ENCODE measurements at places on chromosomes 6 and 20. TPM values are rescaled to one million over a fixed set of nuclear protein-coding genes. Genes with fewer than 3 reads are reported as not detected.

Gene ZFAND3
- total RNA-seq = 8.5 TPM

Gene KCNG1
- 0.28 TPM for total RNA-seq

Gene ANKRD66
- 0.05 TPM for total RNA-seq

GRCh38 chr20:33828967-33829560 is 17.9 kb downstream of the CHMP4B start:
- no peak for DNase-seq

GRCh38 chr20:11687546-11688292 is 230.0 kb upstream of the BTBD3 start:
- no peak for DNase-seq

DNA sequence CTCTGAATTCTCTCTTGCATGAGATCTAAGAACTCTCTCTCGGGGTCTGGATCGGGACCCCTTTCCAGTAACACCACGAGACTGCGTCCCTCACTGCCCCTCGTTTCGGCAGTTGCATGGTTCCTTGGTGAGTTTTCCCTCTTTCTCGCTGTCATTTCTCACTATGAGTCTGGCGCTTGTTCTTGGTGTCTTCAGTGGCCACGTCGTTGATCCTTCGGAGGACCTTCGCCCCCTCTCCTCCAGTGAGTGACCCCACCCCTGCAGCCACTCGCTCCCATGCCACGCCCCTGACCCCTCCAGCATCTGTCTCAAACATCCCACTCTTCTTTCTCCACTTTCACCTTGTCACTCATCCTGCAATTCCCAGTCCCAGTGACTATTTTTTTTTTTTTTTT is 23.0 kb downstream of the SYNJ2 start:
- DNase-seq = no peak

DNA sequence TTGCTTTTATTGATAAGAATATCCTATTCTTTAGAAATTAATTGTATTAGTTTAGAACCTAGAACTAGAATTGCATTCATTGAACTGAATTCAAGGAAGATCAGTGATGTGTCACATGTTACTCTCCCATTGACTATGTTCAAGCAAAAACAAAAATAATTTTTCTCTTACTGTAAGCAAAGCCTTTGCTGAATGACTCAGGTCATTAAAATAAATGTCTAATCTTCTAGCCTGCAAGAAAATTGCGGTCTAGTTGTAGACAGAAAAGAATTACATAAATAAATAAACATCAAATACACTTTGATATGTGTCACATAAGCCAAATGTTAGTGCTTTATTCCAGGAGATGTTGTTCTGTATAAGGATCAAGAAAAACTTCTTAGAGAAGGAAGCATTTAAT is 387.9 kb downstream of the ADGRB3 start:
- DNase-seq = no peak

DNA sequence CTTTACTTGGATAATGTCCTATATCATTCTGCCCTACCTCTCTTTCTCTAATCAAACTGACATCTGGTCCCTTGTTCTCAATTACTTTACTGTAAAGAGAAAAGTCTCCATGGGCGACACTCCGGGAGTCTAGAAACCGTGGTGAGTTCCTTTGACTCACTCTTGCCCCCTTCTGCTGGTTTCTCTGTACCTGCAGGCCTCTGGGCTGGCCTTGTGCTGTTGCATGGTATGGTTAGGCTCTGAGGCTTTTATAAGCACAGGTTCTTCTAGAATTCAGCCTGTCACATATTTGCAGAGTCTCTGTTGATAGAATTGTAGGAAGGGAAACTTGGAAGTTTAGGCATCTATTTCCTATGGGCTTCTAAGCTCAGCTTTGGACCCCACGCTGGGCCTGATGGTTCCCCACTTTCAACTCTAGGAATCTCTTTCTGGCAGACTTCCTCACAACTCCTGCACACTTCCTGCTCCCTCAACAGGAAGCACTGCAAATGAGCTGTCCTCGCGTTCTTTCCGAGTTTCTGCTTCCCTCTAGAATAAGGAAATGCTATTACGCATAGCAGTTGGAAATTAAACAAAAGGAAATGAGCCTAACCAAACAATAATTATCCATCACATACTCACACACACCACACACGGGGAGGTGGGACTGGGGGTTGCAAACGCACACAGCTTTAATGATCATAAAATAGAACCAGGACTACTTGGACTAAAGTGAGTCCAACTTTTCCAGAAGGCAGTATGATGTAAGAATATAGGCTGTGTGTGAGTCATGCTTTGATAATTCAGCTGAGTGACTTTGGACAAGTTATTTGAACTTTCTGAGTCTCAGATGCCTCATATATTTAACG is 683.3 kb downstream of the QKI start:
- no peak for DNase-seq

DNA sequence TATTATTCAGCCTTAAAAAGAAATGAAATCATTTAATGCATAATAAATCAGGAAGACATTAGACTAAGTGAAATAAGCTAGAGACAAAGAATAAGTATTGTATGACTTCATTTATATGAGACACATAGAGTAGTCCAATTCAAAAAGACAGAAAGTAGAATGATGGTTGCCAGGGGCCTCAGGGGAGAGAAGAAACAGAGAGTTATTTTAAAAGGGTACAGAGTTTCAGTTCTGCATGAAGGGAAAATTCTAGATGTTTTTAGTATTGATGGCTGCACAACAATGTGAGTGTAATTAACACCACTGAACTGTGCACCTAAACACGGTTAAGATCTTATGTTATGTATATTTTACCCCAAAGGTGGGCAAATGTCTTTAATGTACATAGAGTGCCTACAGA is 1407.9 kb upstream of the MAP3K7 start:
- no peak for DNase-seq

GRCh38 chr6:140203661-140204147 is 829.3 kb upstream of the CITED2 start:
- DNase-seq = no peak

DNA sequence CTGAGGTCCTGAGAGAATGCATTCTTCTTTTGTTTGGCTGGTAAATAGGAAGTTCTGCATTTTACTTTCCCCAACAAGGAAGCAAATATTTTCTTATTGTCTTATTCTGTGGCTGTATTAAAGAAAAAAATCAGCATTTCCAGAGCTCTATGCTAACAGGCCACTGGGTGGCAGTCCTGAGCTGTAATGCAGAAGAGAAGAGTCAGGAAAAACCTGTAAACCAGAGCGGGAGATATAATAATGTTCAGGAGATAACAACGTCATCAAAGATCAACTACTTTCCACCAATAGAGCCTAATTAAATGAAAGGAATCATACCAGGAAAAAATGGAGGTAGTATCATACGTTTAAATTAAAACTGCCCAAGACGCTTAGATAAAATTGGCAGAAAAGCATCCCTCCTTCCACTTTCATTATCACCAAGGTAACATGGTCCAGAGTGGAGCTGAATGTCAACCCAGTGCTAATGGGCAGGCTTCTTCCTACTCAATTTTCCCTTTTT is 55.6 kb upstream of the CARMIL1 start:
- peak; percentile 69 for DNase-seq

- DNase-seq = no peak
Measured at GRCh38 chr6:15922510-15923250, 206.2 kb upstream of the MYLIP start.

DNA sequence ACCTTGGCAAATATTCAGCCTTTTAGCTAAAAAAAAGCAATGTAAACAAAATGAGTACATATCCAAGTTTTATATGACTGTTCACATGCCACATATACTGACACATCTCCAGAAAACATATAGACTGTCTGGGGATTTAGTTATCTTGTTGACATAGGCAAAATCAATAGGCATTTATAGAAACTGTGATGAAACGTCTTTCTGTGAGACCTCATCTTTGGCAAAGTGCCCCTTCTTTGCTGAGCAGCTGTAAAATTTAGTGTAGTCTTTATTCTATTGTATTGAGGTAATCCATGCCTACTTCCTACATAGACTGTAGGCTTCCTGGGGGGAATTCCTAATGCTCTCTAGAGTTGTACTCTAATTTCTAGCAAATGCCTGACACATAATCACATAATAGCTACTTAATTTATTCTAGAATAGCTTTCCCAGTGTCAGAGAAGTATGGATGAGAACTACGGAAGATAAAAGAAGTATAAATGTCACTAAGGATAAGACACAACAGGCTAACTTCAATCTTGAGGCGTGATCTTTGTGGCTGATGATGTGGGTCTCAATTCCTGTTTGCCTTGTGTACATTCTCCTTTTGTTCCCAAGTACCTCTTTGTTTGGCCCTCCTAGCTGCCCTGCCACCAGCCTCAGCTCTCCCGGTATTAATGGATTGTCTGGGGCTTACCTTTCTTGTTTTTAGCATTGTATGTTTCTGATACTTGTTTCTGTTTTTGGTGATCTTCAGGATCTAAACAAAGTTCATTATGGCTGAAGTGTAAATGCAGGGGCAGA is 30.6 kb downstream of the PTCHD4 start:
- DNase-seq = no peak

GRCh38 chr20:1964659-1965405 is 29.0 kb downstream of the PDYN start:
- no peak for DNase-seq

All from thymus (tissue), 14 donors.